ENCODE measurements at places on chromosomes 7 and 10. TPM values are rescaled to one million over a fixed set of nuclear protein-coding genes. Genes with fewer than 3 reads are reported as not detected.

PSD gene
- total RNA-seq = 1.6 TPM

CAMK1D gene
- total RNA-seq = 3.7 TPM

UBE2H gene
- 31.9 TPM for total RNA-seq

SEMA3C gene
- 191 TPM for total RNA-seq

NEUROG3 gene
- not detected for total RNA-seq

MBL2 gene
- not detected for total RNA-seq

ASNS gene
- 32.1 TPM for total RNA-seq

NDUFA5 gene
- 24.6 TPM for total RNA-seq

NAPEPLD gene
- total RNA-seq = 7.7 TPM

LIPF gene
- not detected for total RNA-seq

LEP gene
- not detected for total RNA-seq

EDRF1 gene
- total RNA-seq = 27.6 TPM

NEUROD6 gene
- not detected for total RNA-seq

Measured in subcutaneous preadipocyte (primary cell).